Left ventricle myocardium inferior (tissue), 1 donor: ENCODE measurements at places on chromosomes 6 and 20. TPM values are rescaled to one million over a fixed set of nuclear protein-coding genes. Genes with fewer than 3 reads are reported as not detected.

The PNLDC1 gene
- 0.33 TPM for total RNA-seq

The PBOV1 gene
- total RNA-seq = not detected

The TFEB gene
- total RNA-seq = 39.9 TPM

The SNX5 gene
- total RNA-seq = 46.3 TPM

- H3K36me3 ChIP-seq = peaks cover 24% of the 10 kb centered on the region
- no peaks in the 10 kb centered on the region for H3K27me3 ChIP-seq
- DNase-seq = peak; percentile 47
- H3K4me3 ChIP-seq = no peak overlapping the region
- H3K4me1 ChIP-seq = peaks cover 38% of the 10 kb centered on the region
- peak overlapping the region; percentile 68 for H3K27ac ChIP-seq
Measured at GRCh38 chr20:23629017-23629541, 8.7 kb downstream of the CST3 start.

DNA sequence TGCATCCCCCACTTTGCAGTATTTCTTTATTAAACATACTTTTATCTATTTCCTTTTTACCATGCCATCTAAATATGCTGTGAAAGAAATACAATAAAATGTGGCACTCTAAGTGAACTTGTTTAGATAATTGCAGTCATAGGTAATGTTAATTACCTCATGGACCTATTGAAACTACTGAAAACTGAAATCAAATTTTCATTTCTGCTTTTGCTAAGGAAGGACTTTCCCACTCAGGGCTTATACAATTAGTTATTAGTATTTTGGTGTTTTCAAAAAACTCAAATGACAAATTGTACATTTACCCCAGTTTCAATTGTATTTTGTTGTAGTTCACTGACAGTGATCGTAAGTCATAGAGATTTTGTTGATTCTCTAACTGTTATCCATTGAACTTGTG is 88.4 kb downstream of the ID4 start:
- DNase-seq = no peak
- H3K4me1 ChIP-seq = no peaks in the 10 kb centered on the region
- peaks cover 32% of the 10 kb centered on the region for H3K27me3 ChIP-seq
- no peaks in the 10 kb centered on the region for H3K36me3 ChIP-seq

- H3K4me1 ChIP-seq = no peaks in the 10 kb centered on the region
- DNase-seq = peak; percentile 51
- H3K27ac ChIP-seq = no peak within 1 kb of the TSS
- no peak within 1 kb of the TSS for H3K4me3 ChIP-seq
- peaks cover 87% of the 10 kb centered on the region for H3K27me3 ChIP-seq
Measured at GRCh38 chr6:109978174-109979032, at the start of gene GPR6. Gene GPR6 (plus strand): TSS chr6:109978311. CDS start chr6:109979113, 802 bp downstream.

- DNase-seq = no peak
- H3K4me1 ChIP-seq = peaks cover 59% of the 10 kb centered on the region
- no peaks in the 10 kb centered on the region for H3K36me3 ChIP-seq
- H3K27me3 ChIP-seq = no peaks in the 10 kb centered on the region
Measured at GRCh38 chr20:63977739-63978276, 1.6 kb downstream of the SAMD10 start.

- H3K4me3 ChIP-seq = no peak overlapping the region
- no peaks in the 10 kb centered on the region for H3K4me1 ChIP-seq
- no peak overlapping the region for H3K27ac ChIP-seq
- peaks cover 20% of the 10 kb centered on the region for H3K27me3 ChIP-seq
- no peak for DNase-seq
Measured at GRCh38 chr20:21836346-21836745, 130.9 kb downstream of the PAX1 start.

DNA sequence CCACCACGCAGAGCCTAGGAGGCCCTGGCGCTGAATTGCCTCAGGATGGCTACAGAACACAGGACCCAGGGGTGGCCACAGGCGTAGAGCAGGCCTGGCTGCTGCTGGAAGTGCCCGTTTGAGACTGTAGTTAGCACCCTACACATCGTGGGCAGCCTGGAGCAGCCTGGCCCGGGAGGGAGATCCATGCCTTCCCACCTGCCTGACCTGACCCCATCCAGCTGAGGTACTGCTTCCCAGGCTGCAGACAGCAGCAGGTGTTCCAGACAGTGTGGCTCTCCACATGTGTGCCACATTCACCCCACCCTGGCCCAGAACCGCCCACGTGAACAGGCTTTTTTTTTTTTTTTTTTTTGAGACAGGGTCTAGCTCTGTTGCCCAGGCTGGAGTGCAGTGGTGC is 20.9 kb upstream of the MAP1LC3A start:
- DNase-seq = no peak
- H3K36me3 ChIP-seq = peaks cover 83% of the 10 kb centered on the region
- H3K4me3 ChIP-seq = no peak overlapping the region
- peaks cover 35% of the 10 kb centered on the region for H3K4me1 ChIP-seq

DNA sequence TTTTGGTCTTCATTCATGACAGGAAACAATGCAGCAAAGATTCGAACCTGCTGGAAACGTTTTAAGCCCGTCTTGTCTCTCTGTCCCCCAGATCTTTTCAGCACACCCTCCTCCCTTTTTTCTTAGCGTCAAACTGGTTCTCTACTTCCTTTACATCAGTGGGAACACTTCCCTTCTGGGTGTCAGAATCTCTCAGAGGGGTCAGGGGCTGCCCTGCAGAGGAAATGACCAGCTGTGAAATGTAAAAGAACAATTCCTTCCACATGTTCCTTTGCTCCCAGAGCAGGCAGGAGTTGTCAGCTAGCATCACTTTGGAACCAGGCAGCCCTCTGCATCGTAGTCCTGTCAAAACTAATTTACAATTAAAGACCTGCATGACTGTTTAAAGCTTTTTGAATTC is 619.0 kb downstream of the TFAP2A start:
- no peak overlapping the region for H3K4me3 ChIP-seq
- no peaks in the 10 kb centered on the region for H3K36me3 ChIP-seq
- DNase-seq = no peak
- H3K27ac ChIP-seq = no peak overlapping the region

DNA sequence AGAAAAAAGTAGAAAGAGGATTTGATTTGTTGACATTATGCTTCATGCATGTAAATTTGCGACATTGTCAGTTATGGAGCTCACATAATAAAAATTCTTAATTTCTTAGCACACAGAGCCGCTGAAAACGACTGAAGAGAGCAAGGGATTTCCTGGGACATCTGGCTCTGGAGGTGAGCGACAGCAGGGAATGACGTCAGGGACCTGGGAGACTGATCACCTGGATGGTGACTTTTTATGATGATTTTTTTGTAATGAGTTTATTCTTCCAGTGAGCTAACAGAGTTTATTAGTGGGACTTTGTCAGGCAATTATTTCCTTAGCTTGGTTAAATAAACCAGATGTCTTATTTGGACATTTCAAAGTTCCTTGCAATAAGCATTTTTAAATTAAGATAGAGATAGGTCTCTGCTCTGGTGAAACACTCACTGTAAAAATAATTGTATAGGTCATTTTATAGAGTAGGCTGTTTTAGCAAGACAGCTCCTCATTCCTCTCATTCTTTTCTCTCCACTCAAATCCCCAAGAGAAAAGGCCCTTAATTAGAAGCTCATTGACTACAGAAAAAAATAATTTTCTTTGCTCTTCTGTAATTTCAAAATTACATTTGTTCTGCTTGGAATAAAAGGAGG is 19.4 kb downstream of the TMEM200A start:
- peaks cover 10% of the 10 kb centered on the region for H3K27me3 ChIP-seq
- H3K4me1 ChIP-seq = no peaks in the 10 kb centered on the region
- DNase-seq = no peak
- H3K27ac ChIP-seq = no peak overlapping the region
- H3K4me3 ChIP-seq = no peak overlapping the region

- peak overlapping the region; percentile 95 for H3K27ac ChIP-seq
- no peak for DNase-seq
- H3K4me1 ChIP-seq = peaks cover 71% of the 10 kb centered on the region
- no peak overlapping the region for H3K4me3 ChIP-seq
- H3K36me3 ChIP-seq = peaks cover 43% of the 10 kb centered on the region
- H3K27me3 ChIP-seq = no peaks in the 10 kb centered on the region
Measured at GRCh38 chr6:32114796-32115195, 5.7 kb upstream of the TNXB start.

GRCh38 chr6:155883741-155884140 is 428.1 kb upstream of the NOX3 start:
- no peak overlapping the region for H3K4me3 ChIP-seq
- H3K36me3 ChIP-seq = no peaks in the 10 kb centered on the region
- no peak for DNase-seq
- H3K4me1 ChIP-seq = peaks cover 13% of the 10 kb centered on the region

DNA sequence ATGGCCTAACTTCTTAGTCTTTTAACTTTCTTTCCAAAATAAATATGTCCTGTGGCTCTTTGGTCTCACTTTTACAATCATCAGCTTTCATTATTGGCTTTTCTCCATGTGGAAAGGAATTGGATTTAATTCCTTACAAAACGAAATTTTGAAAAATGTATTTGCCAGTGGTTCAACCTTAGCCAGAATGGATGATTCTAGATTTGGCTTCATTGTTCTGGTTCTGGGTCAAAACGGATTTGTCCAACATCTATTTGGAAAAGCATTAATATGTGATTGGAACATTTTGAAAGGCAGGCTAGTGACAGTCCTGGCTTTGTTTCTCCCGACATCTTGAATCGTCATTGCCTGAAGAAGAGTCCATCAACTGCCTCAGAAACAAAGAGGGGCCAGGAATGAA is 59.2 kb downstream of the TENT5A start:
- H3K36me3 ChIP-seq = no peaks in the 10 kb centered on the region
- H3K27ac ChIP-seq = no peak overlapping the region
- no peaks in the 10 kb centered on the region for H3K27me3 ChIP-seq
- no peak for DNase-seq
- H3K4me3 ChIP-seq = no peak overlapping the region
- H3K4me1 ChIP-seq = peaks cover 43% of the 10 kb centered on the region
